HCT116 (cell line): ENCODE measurements at places on chromosomes 3 and 15.

DNA sequence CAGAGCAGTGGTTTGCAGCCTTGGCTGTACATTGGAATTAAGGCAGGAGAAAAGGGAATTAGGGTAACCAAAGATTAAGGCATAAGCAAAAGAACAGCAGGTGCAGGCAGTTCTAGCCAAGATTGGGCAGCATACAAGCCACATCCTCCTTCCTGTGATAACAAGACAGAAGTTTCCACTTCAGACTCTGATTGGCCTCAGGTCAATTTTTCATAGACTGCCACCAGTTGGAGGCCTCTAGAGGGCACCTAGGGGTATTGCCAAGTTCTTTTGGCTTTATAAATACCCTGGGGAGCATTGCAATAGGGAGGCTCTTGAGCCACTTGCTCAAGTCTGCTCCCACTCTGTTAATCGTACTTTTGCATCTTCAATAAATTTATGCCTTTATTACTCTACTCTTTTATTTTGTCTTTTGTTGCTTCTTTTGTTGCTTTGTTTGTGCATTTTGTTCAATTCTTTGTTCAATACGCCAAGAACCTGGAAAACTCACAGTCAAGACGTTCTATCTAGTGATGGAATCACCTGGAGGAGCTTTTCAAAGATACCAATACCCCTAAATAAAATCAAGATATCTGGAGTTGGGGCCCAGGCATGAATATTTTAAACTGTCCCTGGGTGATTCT is 32.2 kb upstream of the FMN1 start:
- peak; percentile 70 for DNase-seq

DNA sequence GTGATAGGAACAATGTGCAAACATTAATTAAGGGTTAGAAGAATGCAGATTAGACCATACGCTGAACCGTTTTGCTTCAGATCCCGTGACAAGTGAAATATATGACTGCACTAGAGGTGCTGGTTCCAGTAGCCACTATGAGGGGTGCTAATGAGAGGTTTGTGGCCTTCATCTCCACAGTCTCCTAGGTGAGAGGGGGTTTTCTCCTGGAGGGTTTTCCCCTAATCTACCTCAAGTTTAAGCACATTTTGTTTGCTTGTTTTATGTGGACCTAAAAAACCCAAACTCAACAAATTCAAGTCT is 13.7 kb upstream of the SHF start:
- DNase-seq = no peak

DNA sequence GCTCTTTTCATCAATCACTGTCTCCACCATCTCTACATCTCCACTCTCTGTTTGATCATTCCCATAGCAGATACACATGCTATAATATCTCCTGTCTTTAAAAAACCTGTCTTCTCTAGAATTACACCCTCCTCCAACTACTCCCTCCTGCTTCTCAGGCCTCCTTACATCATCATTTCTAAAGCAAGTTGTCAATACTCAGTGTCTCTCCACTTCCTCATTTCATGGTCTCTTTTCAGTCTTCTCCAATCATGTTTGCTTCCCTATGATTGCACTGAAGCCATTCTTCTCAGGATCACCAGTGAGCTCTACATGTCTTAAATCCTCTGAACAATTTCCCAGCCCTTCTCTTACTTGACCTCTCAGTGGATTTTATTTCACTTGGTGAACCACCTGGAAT is 87.0 kb upstream of the ZNF280D start:
- DNase-seq = no peak

DNA sequence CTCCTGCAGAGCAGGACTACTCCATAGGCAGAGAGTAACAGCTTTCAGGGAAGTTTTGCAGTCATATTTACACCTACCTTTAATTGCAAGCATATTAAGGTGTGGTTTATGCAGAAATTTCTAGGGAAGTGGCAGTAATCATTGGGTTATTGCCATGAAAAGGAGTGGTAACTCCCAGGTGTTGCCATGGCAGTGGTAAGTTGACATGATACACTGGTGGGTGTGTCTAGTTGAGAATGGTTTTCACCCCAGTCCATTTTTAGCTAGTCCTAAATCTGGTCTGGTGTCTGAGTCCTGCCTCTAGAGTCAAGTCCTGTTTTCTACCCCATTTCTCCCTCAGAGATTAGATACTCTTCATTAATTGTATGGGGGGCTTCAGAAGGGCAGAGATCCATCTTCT is 128.4 kb upstream of the GMNC start:
- DNase-seq = no peak

GRCh38 chr15:65644282-65644681 is 22.5 kb downstream of the SLC24A1 start:
- no peak for DNase-seq

- DNase-seq = no peak
Measured at GRCh38 chr3:195101001-195101583, 169.9 kb downstream of the XXYLT1 start.

DNA sequence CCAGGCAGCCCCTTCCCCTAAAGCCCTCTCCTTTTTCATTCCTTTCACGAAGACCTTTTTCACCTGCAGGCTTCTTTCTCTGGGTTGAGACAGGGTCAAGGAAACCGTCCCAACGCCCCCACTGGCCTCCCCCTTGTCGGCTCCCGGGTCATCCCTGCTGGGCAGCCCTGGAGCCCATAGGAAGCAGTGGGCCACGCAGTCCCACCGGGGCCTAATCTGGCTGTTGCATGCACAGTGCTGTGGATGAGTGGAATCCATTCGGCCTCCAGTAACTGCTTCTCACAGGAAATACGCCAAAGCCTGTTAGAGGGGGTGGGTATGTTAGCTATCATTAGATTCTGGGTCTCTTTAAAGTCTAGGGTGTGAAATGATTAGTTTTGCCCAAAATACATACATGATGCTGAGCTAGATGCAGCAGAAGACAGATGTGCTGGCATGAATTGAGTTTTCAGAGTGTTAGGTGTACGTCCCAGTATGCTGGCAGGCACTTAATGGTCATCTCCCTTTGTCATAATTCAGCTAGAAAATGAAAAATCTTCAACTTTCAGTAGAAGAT is 16.6 kb downstream of the LYSMD4 start:
- DNase-seq = no peak

DNA sequence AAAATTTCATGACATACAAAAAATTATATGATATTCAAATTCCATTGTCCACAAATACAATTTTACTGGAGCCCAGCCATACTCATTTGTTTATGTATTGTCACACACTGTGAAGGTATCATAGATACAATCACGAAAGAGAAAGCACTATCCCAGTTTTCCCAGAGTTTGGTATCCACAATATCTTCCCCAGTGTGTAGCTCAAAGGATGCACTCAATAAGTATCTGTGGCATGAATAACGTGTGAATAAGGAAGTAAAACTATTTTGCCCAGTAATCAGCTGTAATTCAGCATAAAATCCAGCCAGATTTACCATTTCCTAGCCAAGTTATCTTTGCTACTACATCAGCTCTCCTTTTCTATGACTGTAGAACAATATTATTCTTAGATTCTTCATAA is 131.3 kb upstream of the KCNMB2 start:
- no peak for DNase-seq

DNA sequence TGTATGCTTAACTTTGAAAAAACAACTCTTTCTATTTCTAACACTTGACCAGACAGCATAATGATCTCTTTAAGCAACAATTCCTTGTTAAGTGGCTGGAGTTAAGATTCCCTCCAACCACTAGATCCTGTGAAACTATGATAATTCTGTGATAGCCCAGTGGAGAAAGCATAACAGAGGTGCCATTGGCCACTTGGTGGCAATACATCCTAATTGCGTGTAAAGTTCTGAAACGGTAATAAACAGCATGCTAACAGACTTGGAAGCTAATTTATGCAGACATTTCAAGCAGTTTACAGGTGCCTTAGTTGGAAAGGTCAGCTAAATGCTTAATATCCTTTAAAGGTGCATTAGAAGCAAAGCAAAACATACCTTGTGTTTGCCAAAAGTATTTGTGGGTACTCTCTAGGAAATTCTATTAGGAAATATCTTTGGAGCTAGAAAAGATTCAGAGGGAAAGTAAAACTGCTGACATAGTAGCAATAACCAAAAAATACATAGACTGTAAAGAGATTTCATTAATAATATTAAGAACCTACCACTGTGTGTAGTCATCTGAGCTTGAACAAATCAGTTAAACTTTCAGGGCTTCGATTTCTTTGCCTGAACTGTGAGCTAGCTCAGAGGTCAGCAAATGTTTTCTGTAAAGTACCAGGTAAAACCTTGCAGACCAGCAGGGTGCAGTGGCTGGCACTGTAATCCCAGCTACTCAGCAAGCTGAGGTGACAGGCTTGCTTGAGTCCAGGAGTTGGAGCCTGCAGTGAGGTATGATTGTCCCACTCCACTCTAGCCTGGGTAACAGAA is 19.0 kb upstream of the CSTA start:
- DNase-seq = peak; percentile 23

- DNase-seq = no peak
Measured at GRCh38 chr15:54816401-54816800, 380.3 kb downstream of the RSL24D1 start.

GRCh38 chr3:12716605-12717151 is 42.4 kb downstream of the TMEM40 start:
- no peak for DNase-seq

- no peak for DNase-seq
Measured at GRCh38 chr3:58009026-58009748, 965 bp downstream of the FLNB start.

GRCh38 chr15:51202783-51203182 is 108.1 kb upstream of the TNFAIP8L3 start:
- no peak for DNase-seq

DNA sequence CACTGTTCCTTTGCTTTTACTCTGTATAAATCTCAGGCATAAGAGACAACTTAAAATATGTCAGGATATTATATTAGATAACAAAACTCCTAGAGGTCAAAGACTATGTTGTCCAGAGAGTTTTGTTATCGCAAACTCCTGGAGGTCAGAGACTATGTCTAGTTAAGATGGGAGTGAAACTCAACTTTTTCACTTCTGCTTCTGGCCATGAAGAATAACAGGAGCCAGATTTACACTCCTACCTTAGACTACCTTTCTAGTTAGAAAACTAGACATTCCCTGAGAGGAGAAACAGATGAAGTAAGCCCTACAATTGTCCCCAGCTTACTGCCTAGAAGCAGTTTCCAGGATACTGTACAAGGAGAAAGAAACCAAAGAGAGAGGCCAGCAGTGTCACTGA is 255.4 kb upstream of the UBE2E1 start:
- no peak for DNase-seq

- DNase-seq = peak; percentile 55
Measured at GRCh38 chr3:100269410-100270214, 8.8 kb downstream of the TBC1D23 start.

DNA sequence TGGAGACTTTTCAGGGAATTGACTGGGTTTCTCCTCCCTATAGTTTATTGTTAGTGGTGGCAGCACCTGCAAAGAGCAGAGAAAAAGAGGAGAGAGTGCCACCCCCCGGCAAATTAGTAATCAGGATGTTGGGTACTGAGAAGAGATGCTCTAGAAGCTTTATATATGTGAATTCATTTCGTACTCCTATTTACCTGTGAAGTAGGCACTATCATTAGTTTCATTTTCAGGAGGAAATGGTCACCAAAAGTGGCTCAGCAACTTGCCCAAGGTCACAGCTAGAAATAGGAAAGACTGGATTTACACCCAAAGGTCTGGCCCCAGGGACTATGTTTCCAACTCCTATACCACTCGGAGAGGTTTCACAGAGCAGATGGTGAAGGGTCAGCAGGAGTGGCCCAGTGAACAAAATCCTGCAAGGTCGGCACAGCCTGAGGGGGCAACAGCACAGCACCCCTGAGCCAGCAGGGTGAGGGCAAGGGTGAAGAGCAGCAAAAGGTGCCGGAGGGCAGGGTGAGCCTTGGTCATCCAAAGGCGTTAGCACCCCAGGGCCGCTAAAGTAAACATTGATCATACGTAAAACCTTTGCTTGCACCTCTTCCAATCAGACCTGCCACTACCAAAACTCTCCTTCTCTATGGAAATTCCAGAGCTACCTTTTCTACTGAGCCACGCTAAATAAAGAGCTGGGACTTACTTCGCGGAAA is 23.6 kb downstream of the VGLL4 start:
- no peak for DNase-seq

DNA sequence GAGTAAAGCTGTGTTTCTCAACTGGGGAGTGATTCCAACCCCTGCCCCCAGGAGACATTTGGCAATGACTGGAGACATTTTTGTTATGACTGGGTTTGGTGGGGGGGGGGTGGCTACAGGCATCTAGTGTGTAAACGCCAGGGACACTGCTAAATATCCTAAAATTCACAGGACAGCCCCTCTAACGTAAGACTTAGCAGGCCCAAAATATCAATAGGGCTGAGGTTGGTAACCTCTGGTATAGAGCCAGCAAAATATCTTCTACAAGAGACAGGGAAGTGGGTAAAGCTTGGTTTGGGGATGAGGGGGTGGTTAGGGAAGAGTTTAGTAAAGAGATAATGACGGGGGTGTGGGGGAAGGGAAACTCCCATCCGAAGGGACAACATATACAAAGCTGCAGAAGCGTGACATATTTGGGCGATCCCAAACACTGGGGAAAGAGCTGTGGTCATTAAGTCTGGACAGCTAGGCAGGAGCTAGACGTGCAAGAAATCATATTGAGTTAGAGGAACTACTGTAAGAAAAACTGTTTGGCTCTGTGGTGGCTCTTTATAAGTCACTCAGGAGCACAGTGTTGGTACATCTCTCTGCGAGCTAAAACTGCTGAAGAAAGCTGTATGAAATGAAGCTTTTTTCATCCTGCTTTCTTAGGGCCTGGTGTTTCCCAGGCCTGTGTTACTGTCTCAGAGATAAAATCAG is 697 bp upstream of the TRIM69 start:
- no peak for DNase-seq

DNA sequence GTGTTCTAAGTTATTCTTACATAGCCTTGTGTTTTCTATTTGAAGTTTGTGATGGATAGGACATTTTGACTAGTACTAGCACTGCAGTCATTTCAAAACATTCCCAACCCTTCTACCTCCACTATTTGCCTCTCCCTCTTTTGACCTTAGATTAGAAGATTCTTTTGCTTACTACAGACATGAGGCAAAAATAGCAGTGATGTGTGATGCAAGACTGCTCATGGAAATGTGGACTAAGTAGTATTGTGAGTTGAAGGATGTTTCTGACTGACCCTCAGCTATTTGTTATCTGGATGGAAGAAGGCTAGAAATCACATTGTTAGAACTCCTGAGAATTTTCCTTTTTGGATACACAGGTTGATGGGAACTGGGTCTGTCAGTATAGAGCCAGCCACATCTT is 45.9 kb downstream of the ATP2C1 start:
- no peak for DNase-seq
